Esophagus squamous epithelium (tissue), 5 donors: ENCODE measurements at places on chromosomes 3 and 15.

DNA sequence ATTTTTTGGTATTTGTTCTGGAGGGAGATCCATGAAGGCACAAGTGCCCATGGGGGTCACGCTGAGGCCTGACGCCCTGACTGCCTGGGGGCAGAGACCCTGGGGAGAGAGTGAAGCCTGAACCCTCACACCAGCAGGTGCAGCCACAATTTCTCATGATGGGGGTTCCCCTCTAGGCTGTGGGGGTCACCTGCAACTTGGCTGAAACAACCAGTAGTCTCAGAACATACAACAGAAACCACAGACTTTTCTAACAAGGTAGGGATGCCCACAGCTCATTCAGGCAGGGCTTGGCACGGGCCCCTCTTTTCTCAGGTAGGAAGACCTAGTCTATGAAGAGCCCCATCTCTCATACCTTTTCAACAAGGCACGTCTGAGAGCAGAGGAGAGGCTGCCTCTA is 245.1 kb downstream of the ADAMTS17 start:
- DNase-seq, result no peak

- DNase-seq, result no peak
These were observed 6.1 kb downstream of the RHCG start for GRCh38 chr15:89490081-89490813.

GRCh38 chr3:16102905-16103364 is 71.5 kb upstream of the GALNT15 start:
- no peak for DNase-seq

DNA sequence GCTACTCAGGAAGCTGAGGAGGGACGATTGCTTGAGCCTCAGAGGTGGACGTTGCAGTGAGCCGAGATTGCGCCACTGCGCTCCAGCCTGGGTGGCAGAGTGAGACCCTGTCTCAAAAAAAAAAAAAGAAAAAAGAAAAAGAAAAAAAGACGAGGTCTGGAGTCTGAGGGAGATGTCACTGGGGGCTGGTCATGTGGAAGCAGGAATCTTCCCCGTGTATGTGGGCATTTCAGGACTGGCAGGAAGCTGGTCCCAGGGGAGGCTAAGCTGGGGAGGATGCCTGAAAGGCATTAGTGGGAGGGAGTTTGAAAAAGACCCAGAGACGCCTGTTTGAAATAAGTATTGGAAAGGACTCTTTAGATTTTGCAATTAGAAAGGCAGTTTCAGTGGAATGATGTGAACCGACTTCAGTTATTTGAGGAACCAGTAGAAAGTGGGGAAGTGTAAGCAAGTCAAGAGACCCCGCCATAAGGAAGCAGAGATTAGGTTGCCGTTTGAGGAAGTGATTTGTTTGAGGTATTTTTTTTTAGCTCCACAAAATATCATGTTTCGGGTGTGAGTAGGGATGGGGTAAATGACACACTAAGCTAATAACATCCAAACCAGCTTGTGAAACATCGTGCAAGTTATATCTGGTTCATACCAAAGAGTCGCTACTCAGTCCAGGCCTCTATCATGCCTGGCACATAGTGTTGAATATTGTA is 55.5 kb downstream of the ST6GAL1 start:
- no peak for DNase-seq

- no peak for DNase-seq
These were observed 289.0 kb upstream of the RASGRP1 start for GRCh38 chr15:38853608-38854007.

GRCh38 chr3:31813197-31813596 is 167.9 kb downstream of the OSBPL10 start:
- DNase-seq, result no peak

DNA sequence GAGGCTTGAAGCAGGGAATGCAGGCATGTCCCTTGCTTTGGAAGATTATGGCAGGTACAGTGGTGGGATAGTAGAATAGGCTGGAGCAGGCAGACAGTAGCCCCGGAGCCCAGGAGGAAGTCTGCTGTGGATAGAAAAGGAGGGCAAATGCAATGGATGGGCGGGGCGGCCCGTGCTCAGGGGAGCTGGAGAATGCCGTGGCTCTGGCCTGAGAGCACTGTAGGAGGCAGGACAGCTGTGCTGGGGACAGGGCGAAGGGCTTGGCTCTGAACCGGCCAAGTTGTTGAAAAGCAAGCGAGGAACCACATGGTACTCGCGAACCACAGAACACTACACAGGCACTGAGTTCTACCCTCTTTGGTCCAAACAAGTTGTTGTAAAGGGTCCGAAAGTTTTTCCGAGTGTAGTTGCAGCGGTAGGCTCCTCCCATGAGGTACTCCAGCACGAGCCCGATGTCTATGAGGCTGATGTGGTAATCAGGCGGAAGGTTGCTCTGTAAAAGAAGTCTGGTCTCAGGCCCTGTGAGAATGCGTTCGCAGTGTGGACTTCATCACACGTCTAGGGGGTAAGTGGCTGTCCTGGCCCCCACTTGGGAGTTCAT is 54.7 kb downstream of the TRPM1 start:
- DNase-seq, result no peak

- DNase-seq, result no peak
These were observed 245.4 kb upstream of the CBLB start for GRCh38 chr3:106114220-106114619.

- DNase-seq, result no peak
These were observed 25.7 kb upstream of the GALNT15 start for GRCh38 chr3:16148783-16149182.

- no peak for DNase-seq
These were observed 33.5 kb upstream of the TRAK1 start for GRCh38 chr3:42057561-42058211.
